Mesothelial cell of epicardium (in vitro differentiated cells): ENCODE measurements at places on chromosomes 7 and 10. TPM values are rescaled to one million over a fixed set of nuclear protein-coding genes. Genes with fewer than 3 reads are reported as not detected.

Gene AKR1C8
- not detected in 3 replicates for total RNA-seq

Gene CCDC146
- total RNA-seq: 9.2 to 13.9 TPM (median 12.1 TPM) in 3 replicates

Gene SORCS3
- total RNA-seq: 0.04 to 0.11 TPM (median 0.09 TPM) in 3 replicates

- no peak overlapping the region for H3K4me3 ChIP-seq
- DNase-seq: no peak
- no peaks in the 10 kb centered on the region for H3K36me3 ChIP-seq
- no peak overlapping the region for H3K27ac ChIP-seq
These were observed 165.5 kb downstream of the SND1 start for GRCh38 chr7:127817466-127817865.

DNA sequence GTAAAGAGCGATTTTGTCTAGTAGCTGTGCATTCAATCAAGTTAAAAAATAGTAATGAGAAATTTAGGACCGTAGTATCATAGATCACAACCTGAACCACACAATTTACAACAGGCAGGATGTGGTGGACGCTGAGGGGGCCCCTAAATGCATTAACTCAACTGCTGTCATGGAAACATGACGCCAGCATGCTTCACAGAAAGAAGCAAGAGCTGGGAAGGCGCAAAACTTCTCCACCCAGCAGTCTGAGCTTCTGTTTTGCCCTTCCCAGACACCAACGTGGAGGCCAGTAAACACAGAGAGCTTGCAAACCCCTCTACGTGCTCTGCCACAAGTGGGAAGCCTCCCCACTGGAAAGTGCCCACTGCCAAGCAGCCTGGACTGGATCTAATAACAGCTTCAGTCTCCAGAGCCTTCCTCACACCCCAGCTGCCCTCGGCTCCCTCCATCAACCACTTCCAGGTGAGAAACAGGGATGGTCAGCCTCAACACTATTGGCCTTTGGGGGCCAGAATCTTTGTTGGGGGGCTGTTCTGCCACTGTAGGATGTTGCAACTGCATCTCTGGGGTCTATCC lies 151.8 kb downstream of the SFMBT2 start:
- H3K4me3 ChIP-seq: no peak overlapping the region
- peaks cover 62% of the 10 kb centered on the region for H3K27me3 ChIP-seq

DNA sequence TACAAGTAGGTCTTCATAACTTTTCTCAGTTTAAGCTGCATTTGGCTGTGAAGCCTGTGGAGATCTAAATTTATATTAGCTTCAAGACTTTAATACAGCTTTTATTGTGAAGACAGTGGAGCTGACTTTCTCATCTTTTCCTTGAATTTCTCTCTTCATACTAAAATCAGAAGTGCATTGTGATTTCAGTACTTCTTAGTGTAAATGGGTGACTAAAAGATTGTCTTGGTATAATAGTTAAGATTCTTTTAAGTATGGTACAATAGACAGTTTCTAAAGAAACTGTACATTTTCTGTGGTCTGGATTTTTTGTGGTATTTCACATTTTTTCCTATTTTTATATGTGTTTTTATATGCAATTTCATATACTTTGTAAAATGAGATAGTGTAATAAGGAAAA lies 21.0 kb upstream of the DDX21 start:
- H3K27ac ChIP-seq: no peak overlapping the region
- H3K27me3 ChIP-seq: no peaks in the 10 kb centered on the region
- H3K4me1 ChIP-seq: no peaks in the 10 kb centered on the region
- no peak for DNase-seq
- peaks cover 30% of the 10 kb centered on the region for H3K36me3 ChIP-seq

Gene JCAD
- total RNA-seq: 20.4 to 22.8 TPM (median 21.5 TPM) in 3 replicates

GRCh38 chr7:34041707-34042106 lies 136.4 kb downstream of the BMPER start:
- no peak overlapping the region for H3K4me3 ChIP-seq
- no peaks in the 10 kb centered on the region for H3K36me3 ChIP-seq
- H3K4me1 ChIP-seq: peaks cover 9% of the 10 kb centered on the region
- no peak overlapping the region for H3K27ac ChIP-seq
- no peaks in the 10 kb centered on the region for H3K27me3 ChIP-seq

Gene ZPBP
- total RNA-seq: not detected in 3 replicates

Gene SEMA3D
- 264 to 278 TPM (median 272 TPM) in 3 replicates for total RNA-seq

Gene CYP3A7
- total RNA-seq: 0.33 TPM in 1 of 3 replicates, not detected in the others

- no peak overlapping the region for H3K4me3 ChIP-seq
- no peaks in the 10 kb centered on the region for H3K4me1 ChIP-seq
- no peak overlapping the region for H3K27ac ChIP-seq
These were observed 19.6 kb upstream of the DPYSL4 start for GRCh38 chr10:132167041-132167674.

Gene USP6NL
- total RNA-seq: 34.8 to 36.4 TPM (median 35.8 TPM) in 3 replicates

- H3K4me3 ChIP-seq: no peak overlapping the region
- no peak for DNase-seq
- no peaks in the 10 kb centered on the region for H3K36me3 ChIP-seq
- H3K27ac ChIP-seq: no peak overlapping the region
- H3K4me1 ChIP-seq: peaks cover 7% of the 10 kb centered on the region
These were observed 24.5 kb downstream of the SPOCK2 start for GRCh38 chr10:72063703-72064391.

Gene CAV1
- 2.6 to 3.4 TPM (median 2.7 TPM) in 3 replicates for total RNA-seq
